Liver (tissue), 10 donors: ENCODE measurements at places on chromosomes 5 and 9.
A peak's percentile ranks its signal among the peaks of the same experiment; 100 is the strongest.

DNA sequence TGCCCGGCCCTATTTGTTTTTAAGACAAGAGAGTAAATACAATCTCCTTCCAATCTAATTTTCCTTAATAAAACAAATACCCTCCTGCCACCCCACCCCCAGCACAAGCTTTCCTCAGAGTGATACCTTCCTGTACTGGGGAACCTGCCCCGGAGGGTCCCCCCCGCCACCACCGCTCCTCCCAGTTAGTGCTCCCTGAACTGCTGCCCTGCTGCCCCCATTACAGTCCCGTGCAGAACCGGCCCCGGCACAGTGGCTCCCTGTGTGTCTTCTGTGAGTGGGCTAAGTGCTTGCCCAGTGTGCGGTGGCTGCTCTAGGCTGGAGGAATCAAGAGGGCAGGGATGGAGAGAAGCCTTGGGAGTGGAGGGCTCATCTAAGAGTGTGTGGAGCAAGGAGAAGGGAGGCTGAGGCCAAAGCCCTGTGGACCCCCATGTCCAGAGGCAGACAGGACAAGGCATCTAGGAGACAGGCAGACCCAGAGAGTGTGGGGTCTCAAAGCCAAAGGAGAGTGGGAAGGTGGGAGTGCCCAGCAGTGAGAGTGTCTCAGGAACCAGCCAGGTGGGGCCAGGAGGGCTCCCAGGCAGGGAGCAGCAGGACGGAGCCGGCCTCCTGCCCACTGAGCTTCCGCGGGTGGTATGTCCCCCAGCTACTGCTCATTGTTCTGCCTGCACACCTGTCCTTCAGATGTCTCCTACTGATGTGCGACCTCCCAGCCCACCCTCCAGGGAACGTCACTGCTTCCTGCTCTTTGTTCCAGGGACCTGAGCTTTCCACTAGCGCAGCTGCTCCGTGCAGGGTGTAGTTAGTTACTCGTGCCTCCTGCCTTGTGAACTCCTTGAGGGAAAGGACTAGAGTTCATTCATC lies 129.0 kb downstream of the DAB2IP start:
- DNase-seq, result no peak

GRCh38 chr9:83032065-83032625 lies 30.8 kb downstream of the RASEF start:
- DNase-seq, result no peak

DNA sequence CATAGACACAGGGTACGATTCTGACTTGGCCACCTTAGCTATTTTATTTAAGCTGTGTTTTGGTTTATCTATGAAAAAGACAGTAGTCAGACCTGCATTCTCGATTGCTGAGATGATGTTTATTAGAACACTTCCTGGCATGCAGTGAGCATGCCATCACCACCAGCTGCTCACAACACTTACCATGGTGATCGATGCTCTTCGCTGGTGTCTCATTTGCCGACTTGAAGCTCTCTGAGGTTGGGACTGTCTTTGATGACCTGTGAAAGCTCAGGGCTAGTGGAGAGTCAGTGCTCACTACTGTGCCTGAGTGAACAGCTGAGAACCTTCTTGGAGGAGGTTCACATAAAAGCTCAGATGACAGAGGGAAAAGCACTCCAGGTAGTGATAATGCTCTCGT lies 4.4 kb upstream of the C9orf153 start:
- DNase-seq, result no peak

DNA sequence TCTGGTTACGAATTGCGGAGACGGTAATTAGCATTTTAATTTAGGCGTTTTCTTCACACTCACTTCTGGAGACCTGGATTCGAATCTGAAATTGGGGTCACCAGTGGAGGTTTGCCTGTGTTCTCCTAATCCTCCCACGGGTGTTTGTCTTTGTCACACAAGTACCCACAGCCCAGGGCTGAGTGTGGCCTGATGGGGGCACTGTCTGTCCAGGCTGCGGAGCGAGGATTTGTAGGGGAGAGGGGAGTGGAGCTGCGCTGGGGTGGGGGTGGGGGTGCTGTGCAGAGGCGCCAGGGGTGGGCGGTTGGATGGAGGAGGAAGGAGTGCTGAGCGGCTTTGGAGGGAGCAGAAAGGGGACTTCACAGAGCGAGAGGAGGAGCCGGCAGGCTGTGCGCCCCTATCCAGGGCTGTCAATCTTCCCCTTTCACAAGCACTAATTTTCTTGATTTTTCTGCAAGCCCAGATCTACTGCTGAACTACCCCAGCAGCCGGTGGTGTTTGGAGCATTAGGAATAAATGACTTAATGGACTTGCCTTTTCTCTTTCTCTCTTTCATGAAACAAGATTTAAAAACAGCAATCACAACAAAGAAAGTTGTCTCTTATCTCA lies 53.1 kb downstream of the TSPAN17 start:
- DNase-seq, result no peak

DNA sequence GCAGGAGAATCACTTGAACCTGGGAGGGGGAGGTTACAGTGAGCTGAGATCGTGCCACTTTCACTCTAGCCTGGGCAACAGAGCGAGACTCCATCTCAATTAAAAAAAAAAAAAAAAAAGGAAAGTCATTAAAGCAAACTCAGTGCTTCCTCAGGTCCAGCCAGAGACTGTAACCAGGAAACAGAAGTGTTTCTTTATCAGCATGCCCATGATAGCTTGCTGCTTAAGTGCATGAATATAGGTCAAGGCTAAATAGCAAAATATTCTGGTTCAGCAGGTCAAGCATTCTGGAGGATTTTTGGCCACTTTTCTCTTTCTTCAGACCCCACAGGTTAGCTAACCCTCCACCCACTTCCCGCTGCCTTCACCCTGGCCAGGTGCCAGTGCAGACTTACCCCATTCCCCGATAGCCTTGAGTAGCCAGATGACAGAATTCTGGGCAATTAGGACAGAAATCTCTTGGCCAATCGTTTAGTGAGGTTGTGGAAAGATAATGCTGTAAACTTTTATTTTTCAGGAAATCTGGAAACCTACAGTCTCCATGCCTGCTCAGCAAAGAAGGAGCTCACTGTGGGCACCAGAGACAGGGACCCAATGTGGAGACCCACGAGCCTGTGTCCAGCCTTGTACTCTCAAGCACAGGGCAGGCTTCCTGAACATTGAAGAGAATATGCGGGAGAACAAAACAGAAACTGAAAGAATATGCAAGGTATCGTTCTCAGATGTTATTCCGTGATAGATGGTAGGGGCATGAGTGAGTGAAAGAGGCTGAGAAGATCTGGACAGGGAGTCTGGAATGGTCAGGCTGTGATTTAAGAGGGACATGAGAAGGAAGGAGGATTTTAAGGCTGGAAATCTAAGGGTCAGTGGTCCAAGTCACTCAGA lies 4.2 kb upstream of the UGT3A2 start:
- no peak for DNase-seq

DNA sequence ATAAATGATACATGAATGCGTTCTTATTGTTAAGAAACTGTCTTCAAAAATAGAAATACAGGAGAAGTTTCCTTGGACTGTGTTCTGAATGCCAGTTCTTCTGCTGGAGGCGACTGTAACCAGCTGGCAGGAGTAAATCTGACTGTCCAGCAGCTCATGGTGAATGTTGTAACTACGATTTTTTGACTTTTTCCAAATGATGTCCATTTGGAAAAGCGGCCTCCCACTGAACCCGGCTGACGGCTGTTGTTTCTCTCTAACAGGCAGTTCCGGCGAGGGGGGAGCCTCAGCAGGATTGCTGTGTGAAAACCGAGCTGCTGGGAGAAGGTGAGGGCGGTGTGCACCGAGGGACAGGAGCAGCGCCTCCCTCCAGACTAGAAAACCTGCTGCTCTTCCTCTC lies 91.9 kb downstream of the EHMT1 start:
- DNase-seq, result no peak

- DNase-seq, result peak; percentile 79
Measured at GRCh38 chr9:120755810-120756434, 37.3 kb downstream of the FBXW2 start.

GRCh38 chr9:91211919-91212318 lies 149.8 kb downstream of the AUH start:
- DNase-seq, result no peak

DNA sequence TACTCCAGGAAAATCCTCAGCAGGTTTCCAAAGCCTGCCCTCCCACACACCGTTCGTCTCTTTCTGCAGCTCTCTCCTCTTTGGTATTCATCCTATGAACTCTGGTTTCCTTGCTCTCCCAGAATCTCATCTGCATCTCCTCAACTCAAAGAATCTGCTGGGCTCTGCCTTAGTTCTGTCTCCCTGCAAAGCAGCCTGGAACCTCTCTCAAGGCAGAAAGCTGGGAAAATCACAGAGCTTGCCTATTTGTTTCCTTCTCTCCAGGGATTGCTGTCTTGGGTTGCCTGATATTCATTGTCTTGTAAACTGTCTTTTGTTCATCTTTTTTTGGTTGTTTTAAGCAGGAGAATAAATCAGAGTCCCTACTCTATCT lies 5.3 kb upstream of the ERAP2 start:
- no peak for DNase-seq

GRCh38 chr5:162842727-162843126 lies 594.7 kb upstream of the CCNG1 start:
- DNase-seq, result no peak

- no peak for DNase-seq
Measured at GRCh38 chr5:124264499-124264898, 481.9 kb downstream of the ZNF608 start.

DNA sequence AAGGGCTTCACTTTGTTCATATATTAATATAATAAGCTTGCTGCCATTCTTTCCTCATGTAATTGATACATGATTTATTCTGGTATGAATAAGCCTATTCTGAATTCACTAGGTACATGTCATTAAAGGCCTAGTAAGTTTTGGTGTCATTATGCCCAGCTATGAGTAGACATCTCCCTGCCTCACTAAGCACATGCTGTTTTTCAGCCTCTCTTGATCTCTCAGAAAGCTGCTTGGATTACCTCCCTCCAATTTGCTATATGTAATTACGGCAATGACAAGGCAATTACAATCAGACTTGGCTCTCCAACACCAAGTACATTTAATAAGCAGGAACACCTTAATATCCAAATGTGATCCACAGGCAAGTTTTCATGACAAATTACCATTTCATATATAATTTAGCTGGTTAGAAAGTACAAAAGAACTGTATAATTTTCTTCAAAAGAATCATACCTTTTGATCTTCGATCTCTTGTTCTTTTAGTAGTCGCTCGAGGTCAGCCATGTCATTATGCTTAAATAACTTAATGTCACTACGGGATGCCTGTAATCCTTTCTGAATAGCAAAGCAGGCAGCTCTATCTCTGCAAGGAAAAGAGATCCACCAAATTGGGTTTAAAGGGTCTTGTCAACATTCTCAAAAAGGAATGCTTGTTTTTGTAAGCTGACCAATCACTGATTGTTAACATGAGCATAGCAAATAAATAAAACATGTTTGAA lies 56.3 kb downstream of the SPTLC1 start:
- DNase-seq, result no peak

DNA sequence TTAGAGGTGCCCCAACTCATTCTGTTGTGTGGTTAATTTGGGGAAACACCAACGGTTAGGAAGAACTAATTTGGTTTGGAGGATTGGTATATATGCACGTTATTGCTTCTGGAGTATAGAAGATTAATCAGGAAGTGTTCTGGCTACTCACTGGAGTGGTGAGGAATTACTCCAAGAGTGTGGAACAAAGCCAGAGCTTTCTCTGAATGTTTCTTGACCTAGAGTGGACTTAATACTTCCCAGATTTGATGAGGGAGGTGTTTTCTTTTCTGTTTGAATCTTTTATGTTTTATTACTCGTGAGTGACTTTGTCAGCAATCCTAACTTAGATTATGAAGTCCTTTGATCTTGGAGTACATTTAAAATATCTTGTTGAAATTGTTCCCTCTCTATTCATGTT lies 163.7 kb downstream of the MAN2A1 start:
- DNase-seq, result no peak

DNA sequence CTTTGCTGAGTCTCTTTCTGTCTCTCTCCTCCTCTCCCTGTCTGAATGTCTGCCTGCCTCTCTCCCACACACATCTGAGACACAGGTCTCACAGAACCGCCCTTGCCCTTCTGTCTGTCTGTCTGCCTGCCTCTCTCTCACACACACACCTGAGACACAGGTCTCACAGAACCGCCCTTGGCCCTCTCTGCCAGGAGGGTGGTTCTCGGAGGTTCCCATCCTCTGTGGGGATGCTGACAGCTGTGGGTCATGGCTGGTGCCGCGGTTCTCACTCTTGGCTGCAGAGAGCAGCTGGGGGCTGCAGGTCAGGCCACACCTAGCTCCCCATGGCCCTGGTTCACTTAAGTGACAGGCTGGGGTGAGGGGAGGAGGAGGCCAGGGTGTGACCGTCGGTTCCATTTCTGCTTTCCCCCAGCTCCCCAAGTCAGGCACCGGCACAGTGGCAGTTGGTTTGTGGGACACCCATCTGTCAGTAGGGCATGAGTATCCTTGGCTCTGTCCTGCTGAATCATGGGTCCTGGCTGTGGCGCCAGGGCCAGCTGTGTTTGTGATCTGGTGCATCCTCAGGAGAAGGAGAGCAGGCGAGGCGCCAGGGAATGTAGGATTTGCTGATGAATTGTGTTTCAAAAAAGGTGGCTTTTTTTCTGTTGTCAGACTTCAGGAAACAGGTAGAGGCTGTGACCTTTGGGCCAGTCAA lies 42.3 kb upstream of the CLPTM1L start:
- DNase-seq, result no peak

DNA sequence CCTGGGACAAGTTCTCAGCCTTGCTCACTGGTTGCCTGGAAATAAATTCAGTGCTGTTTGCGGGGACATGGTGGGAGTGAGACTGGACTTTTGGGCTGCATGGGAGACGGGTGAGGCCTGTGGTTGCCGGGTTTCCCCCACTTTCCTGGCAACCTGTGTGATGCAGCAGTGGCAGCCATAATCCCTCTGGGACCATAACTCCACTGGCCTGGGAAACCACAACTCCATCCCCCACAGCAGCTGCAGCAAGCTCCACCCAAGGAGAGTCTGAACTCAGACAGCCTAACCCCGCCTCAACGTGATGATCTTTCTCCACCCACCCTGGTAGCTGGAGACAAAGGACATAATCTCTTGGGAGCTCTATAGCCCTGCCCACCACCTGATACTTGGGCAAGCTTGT lies 349.9 kb downstream of the PIK3R1 start:
- no peak for DNase-seq

- no peak for DNase-seq
Measured at GRCh38 chr9:111898331-111899096, 1.9 kb downstream of the UGCG start.

DNA sequence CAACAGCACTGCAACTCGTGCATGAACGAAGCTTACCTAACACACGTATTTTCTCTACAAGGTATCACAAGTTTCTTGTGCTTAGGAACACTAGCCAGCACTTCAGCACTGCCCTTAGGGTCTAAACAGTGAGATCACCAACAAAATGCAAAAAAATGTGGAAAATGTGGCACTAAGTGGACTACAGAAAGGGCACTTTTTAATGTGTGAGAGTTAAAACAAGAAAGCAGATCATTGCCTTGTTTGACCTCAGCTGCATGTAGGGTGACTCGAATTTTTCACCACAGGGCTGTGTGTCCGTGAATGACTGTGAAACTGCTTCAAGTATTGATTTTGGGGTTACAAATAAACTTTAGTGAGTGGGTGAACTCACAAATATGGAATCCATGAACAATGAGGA lies 90.5 kb downstream of the MARCHF3 start:
- no peak for DNase-seq
